ENCODE measurements at places on chromosomes 7 and 10.

- no peak for DNase-seq
These were observed 295.5 kb downstream of the MDFIC start for GRCh38 chr7:115217373-115217772.

DNA sequence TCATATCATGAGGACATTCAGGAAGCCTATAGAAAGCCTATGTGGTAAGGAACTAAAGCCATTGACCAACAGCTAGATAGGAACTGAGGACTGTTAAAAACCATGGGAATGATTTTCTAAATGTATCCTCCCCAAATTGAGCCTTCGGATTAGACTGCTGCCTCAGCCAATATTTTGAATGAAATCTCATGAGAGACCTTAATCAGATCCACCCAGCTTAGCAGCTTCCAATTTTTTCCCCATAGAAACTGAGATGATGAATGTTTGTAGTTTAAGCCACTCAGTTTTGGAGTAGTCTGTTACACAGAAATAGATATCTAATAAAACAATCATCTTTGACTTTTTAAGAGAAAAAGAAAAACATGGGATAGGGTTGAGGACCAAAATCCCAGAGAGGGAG, 292.0 kb downstream of the HPSE2 start:
- no peak for DNase-seq

GRCh38 chr7:41438705-41439514, 264.0 kb downstream of the INHBA start:
- no peak for DNase-seq

DNA sequence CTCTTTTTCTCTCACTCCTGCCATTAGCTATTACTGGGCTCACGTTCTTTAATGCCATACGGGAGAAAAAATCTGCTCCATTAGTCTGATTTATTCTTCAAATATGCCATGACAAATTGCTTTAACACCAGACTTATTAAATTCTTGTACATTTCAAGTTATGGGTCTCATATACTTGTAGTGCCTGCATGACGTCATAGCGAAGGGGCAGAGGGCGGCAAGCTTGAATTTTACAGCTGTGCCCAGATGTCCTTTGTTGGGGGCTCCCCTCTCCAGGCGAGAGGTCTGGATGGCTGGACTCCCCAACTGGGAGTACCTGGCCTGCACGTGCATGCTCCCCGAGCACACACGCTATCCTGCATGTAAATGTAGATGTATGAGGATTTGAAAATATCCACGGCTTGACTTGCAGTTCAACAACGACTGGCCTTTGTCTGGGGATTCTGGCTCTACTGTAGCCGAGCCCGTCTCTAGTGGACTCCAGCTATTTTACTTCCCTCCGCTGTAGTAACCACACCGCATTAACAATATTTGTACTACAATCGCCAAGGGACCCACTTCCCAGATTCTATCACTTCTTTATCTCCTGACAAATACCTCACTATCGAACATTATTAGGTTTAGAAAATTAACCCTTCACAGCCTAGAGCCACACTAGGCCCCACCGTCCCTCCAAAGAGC, 79.5 kb downstream of the EBF3 start:
- no peak for DNase-seq

GRCh38 chr7:102292813-102293798, 6.4 kb downstream of the SH2B2 start:
- DNase-seq = no peak

DNA sequence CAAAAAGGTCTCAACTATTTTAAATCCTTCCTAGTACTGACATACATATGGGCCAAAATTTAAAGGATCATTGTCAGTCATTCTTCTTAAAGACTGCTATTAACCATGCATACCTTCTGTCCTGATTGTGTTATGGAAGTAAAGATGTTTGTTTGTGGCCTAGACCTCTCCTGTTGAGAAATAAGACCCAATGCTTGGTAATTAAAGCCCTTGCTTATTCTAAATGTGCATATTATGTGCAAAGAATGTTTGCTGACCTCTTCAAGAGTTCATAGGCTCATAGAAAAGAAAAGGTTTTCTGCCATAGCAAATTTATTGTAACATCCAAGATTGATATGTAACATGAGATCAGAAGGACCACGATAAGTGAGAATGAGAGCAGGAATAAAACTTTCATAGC, 145.6 kb downstream of the TWIST1 start:
- no peak for DNase-seq

- no peak for DNase-seq
These were observed 840.3 kb downstream of the CNTNAP2 start for GRCh38 chr7:146956853-146957252.

GRCh38 chr10:129755158-129755591, 208.9 kb downstream of the EBF3 start:
- DNase-seq = no peak

DNA sequence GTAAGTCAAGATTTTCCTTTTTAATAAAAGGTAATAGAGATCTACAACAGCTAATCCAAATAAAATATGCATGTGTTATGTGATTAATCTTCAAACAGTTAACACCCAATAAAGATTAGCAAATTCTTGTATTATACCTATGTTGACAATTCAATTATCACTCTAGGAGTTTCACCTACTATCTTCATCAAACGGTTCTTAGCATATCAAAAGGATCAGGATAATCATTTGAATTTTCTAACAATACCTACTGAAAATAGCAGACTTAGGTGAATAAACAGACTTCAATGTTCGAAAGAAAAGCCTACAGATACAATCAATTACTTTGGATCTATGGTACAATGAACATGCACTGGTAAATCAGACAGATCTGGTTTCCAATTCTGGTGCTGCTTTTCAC, 268.3 kb downstream of the CACNA2D1 start:
- no peak for DNase-seq

- no peak for DNase-seq
These were observed 2.4 kb upstream of the LDB3 start for GRCh38 chr10:86665868-86666267.

DNA sequence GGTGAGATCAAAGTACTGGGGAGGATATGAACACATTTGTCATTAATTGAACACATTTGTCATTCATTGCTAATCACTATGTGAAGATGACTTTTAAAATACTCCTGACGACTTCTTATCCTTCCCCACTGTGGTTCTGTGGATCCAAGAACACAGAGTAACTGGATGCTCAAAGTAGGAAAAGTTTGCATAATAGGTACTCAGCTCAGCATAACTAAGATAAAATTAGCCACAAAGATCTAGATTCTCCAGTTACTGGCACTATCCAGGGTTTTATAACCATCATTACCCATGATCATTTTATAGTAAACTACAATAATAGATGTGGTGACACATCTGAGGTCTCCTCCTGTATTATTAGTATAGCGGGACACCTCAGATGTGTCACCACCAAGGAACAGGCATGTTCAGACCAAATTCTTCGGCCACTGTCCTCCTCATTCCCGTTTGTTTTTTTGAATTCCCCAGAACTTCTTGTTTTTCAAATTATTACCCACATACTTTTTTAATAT, 163.6 kb upstream of the LRRTM3 start:
- DNase-seq = no peak

DNA sequence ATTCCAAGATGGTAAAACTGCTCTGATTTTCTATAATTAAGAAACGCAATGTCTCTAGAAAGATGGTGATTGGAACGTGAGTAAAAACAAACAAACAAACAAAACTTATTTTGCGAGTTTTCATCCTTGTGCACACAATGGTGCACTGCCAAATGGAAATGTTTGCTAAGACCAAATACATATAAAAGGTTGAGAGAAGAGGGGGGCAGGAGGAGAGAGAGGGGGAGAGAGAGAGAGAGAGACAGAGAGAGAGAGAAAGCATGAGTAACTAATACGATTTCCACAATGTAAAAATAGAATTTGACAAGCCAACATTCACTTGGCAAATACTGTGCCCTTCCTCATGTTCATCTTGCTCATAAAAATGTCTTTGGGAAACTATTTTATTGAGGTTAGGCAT, 375.4 kb downstream of the CNTNAP2 start:
- DNase-seq = no peak

DNA sequence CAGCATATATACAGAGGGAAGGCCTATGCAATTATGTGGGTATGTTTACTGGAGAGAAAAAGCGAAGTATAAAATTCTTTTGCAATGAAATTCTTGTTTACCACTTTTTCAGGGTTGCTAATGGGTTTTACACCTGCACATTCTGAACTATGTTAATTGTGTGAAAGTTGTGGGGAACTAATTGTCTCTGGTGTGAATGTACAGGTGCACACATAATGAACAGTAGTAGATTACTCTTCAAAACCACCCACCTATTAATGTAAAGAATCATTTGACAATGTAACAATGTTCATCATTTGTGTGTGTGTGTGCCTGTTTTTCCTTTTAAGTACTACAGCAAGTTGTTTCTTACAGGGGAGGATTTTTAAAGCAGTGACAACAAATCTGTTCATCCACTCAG, 80.0 kb upstream of the FEZF1 start:
- DNase-seq = no peak

DNA sequence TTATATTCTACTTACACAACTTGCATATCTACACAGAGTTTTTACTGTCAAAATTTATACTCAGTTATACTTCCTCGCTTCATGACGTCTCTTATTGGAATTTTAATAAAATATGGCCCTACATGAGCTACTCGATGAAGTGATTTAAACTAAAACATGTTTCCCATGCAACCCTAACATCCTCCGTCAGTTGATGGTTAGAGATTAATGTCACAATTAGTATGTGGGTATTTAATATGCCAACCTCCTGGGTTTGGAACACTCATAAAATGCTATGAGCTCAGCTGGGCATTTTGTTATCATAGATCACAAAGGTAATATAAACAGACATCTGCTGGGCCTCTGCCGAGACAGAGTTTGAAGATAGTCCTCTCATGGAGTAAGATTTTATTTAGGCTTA, 66.5 kb downstream of the GNAT3 start:
- DNase-seq = no peak

- peak; percentile 34 for DNase-seq
These were observed 30.6 kb downstream of the CISD1 start for GRCh38 chr10:58299580-58299979.

- DNase-seq = no peak
These were observed 115.5 kb downstream of the LSMEM1 start for GRCh38 chr7:112596260-112596659.

GRCh38 chr10:91879515-91880170, 29.6 kb downstream of the FGFBP3 start:
- DNase-seq = no peak

DNA sequence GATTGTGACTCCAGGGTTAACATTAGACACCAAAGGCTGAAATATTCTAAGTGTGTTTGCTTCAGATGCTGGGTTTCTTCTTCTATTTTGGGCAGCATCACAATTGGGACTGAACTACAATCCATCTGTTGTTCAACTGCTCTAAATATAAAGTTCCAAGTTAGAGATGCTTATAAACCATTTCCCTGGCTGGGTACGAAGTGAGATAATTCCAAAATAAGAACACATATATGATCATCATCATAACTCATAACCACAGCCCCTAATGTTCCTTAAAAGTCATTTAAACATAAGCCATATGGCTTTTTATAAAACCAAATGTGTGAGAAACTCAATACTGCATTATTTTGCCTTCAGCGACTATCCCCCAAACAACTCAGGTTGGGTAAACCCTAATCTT, 28.8 kb downstream of the DNA2 start:
- no peak for DNase-seq

DNA sequence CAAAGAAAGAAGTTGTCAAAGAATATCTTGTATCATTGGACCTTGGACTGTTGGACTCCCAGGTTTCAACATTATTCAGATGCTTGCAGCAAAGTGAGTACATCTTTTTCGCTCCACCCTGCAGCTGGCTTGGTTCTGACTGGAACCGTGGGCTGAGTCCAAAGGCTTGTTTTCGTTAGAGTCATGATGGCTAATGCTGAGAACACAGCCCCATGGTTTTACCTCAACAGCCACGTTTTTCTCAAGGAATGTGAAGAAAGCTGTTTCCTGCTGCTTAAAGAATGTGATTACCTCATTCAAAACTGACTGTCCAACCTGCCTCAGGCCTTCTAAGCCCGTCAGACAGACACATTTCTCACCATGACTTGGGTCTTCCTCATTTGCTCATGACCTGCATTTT, 69.5 kb downstream of the STEAP1B start:
- no peak for DNase-seq

GRCh38 chr7:101740981-101741725, 76.3 kb upstream of the CUX1 start:
- DNase-seq = no peak

DNA sequence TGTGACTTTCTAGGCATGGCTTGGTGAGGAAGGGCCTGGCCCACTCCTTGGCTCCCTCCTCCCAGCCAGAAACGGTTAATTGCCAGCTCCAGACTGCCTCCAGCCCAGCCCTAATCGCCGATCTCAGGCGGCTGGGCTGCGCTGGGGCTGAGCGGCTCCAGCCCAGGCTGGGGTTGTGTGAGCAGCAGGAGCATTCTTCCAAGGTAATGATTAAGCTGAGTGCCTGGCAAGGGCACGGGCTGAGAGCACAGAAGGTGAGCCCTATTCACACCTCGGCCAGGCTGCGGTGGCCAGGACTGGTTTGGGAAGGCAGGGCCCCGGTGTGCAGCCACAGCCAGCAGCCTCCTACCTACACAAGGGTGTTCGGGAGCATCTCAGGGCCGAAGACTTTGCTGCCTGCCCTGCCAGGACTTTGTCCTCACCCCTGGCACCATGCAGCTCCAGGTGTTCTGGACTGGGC, at the start of gene TMEM72:
TSS of gene TMEM72 (plus strand) at position 257 of the 460 bp plus-strand sequence. CDS start at position 433, 176 bp downstream.
- no peak for DNase-seq

DNA sequence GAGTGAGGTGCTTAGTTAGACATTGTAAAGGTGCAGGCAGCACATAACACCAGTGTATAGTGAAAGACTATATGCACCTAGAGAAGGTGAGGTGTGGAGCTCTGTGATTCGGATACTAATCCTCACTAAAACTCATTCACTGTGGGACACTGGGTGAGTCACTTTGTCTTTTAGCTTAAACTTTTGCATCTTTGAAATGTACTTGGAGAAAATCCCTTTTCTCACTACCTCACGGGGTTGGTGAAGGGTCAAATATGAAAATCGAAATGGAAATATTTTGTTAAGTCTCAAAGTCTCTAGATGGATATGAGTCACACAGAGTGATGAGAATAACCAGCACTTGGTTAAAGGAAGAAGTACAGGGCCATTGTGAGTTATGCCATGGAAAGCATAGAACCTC, 38.0 kb downstream of the MDFIC start:
- DNase-seq = no peak

DNA sequence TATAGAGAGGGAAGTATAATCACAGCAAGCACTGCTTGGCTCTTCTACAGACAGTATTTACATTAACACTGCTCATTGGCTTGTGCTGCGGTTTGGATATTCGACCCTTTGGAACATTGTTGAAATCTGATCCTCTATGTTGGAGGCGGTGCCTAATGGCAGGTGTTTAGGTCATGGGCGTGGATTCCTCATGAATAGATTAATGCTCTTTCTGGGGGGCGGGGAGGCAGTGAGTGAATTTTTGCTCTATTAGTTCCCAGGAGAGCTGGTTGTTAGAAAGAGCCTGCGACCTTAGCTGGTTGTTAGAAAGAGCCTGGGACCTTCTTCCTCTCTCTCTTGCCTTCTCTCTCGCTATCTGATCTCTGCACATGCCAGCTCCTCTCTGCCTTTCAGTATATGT, 77.3 kb upstream of the SVIL start:
- no peak for DNase-seq

All from stimulated activated CD4-positive, alpha-beta T cell treated with anti-CD3 and anti-CD28 coated beads, Interleukin-4, amount 100 ng/mL, for 4 hours (primary cell).